ENCODE measurements at places on chromosomes 1 and 21. TPM values are rescaled to one million over a fixed set of nuclear protein-coding genes. Genes with fewer than 3 reads are reported as not detected.

Gene UTS2
- total RNA-seq, result not detected

DNA sequence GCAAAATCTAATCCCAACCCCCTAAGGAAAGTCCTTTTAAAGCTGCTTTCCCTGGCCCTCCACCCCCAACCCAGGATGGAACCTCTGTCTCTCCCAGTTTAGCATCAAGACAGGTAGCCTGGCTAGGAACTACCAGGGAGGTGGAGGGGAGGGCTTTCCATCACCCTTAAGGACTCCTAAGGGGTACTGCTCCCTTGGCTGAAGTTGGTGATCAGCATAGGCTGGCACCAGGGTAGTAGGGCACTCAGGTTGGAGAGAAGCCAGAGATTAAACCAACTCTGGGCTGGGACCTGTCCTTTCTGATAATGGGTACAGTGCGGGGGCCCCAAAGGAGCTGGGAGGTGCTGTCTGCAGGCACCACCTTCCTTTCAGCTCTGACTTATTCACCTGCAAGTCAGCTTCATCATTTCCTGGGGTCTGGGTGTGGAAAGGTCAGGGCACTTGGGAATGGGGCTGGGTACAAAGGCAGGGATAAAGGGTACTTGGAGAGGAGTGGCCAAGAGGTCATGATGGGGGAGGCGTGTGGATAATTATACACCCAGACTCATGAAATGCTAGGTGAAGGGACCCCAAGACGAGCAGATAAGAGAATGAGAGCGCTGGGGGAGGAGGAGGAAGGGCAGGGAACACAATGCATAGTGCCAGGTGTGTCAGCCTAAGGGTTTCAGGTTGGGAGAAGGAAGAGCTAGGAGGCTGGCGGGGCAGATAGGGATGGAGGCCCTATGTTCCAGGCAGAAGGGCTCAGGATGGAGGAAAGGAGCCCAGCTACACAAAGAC is 1.2 kb downstream of the ARHGEF2 start:
- no peak for DNase-seq

Gene MINDY1
- total RNA-seq, result 8.9 TPM

- no peak for DNase-seq
These were observed 72.2 kb upstream of the SLC25A33 start for GRCh38 chr1:9466780-9467758.

DNA sequence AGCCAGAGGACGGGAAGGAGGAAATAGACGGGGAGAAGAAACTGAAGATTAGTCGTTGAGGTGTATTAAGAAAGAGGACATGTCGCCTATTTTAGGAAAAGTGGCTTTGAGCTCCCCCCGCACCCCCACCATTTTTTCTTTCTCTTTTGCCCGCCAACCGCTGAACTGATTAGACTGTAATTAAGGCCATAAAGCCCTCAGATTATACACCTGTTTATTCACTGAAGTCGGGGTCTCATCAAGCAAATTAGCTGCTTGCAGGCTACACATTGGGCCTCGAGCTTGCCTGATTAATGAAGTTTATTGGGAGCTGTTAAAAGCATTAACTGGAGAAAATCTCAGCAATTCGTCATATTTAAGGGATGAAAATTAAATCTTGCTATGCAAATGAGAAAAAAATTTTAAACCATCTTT is 119.4 kb upstream of the RRP15 start:
- DNase-seq, result no peak

Gene CD1B
- not detected for total RNA-seq

DNA sequence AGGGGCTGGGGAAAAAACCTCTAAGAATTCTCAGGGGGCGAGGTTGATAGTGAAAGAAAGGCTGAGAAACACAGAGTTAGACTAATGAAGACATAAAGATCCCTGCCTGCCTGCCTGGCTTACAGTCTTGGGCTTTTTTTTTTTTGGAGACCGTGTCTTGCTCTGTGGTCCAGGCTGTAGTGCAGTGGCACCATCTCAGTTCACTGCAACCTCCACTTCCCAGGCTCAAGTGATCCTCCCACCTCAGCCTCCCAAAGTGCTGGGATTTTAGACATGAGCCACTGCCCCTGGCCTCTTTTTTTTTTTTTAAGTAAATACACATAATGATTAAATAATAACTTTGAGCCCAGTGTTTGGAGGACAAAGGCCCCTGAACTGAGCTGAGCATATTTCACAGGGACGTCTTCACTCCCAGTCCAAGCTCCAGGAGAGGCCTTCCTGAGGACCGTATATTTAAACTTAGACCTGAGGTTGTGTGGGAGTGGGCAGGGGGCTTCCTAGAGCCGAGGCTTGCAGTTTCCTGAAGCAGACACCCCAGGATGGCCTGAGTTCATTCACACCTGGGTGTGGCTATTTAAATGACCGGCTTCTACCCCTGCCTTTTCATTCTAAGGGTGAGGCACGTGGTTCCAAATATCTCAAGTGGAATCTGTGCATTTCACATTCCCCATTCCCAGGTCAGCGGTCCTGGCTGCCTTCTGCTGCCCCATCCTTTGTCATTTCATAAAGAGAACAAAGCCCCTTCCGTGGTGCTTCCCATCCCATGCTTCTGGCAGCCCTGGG is 16.0 kb upstream of the EFHD2 start:
- no peak for DNase-seq

DNA sequence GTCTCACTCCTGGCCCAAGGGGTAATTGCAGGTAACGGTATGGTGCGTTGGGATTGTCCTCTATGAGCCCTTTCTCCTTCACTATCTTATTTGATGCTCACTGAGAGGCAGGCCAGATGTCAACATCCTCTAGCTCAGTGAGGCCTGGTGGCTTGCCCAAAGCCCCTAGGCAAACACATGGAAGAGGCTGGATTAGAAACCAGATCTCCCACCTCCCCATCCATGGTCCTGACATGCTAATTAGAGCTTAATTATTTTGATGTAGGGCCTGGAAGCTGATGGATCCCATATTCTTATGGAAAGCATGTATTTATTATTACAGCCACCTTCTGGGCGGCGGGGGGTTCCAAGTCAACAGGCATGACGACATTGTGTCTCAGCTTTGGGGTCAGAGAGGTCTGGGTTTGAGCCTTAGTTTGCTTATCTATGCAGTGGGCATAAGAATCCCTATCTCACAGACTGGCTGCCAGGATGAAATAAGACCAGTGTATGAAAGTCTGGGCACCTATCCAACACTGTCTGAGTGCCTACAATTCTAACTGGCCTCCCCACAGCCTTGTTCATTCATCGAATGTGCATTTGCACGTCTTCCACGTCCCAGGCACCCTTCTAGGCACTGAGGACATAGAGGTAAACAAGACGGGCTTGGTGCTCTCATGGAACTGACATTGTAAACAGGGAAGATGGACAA is 6.2 kb downstream of the SMPDL3B start:
- no peak for DNase-seq

Gene PALMD
- not detected for total RNA-seq
